Stimulated activated CD4-positive, alpha-beta T cell treated with anti-CD3 and anti-CD28 coated beads, Interleukin-2, amount 100 ng/mL, for 24 hours (primary cell): ENCODE measurements at places on chromosomes 7 and 10.

DNA sequence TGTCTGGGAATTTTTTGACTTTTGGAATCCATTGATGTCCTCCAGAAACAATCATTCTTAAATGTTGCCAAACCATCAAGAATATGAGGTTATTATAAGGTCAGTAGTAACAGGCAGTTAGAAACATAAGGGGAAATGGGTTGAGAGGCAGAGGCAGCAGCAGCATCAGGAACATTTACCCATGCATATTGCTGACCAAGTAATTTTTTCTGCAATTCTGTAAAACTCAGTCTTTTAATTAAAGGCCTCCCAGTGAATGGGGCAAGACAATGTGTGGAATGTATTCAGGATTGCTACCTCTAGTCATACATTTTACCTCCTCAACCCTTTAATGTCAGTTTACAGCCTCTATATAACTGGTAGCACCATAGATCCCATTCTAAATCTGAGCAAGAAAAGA lies 66.5 kb upstream of the SKAP2 start:
- no peak for DNase-seq

GRCh38 chr7:4734587-4735345 lies 40.7 kb upstream of the AP5Z1 start:
- no peak for DNase-seq

GRCh38 chr10:43202657-43203447 lies 64.0 kb downstream of the RASGEF1A start:
- DNase-seq: peak; percentile 41

- DNase-seq: no peak
Measured at GRCh38 chr7:129864042-129864441, 88.7 kb downstream of the UBE2H start.

- no peak for DNase-seq
Measured at GRCh38 chr10:57759777-57760176, 507.9 kb downstream of the IPMK start.

- no peak for DNase-seq
Measured at GRCh38 chr10:22984066-22984465, 56.2 kb downstream of the ARMC3 start.

DNA sequence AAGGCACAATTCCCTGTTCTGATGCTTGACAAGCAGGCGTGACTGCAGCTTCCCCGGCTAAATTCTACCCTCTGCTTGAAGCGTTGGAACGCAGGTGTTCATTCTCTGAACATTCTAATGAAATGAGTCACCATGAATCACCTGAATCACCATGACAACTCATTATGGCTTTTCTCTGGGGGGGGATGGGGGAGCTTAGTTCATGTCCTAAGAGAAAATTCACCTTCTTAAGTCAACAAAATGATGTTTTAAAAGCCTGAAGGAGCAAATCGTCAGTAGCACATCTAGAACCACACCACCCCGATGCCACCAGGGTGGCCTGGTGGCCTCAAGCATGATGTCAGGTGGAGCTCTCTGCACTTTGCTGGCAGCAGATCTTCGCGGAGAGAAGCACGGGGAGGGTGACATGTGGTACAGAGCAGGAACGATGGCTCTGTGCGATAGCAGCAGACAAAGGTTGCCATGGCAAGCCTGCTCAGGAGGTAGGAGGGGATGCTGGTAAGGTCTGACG lies 33.7 kb downstream of the DDC start:
- peak; percentile 17 for DNase-seq

DNA sequence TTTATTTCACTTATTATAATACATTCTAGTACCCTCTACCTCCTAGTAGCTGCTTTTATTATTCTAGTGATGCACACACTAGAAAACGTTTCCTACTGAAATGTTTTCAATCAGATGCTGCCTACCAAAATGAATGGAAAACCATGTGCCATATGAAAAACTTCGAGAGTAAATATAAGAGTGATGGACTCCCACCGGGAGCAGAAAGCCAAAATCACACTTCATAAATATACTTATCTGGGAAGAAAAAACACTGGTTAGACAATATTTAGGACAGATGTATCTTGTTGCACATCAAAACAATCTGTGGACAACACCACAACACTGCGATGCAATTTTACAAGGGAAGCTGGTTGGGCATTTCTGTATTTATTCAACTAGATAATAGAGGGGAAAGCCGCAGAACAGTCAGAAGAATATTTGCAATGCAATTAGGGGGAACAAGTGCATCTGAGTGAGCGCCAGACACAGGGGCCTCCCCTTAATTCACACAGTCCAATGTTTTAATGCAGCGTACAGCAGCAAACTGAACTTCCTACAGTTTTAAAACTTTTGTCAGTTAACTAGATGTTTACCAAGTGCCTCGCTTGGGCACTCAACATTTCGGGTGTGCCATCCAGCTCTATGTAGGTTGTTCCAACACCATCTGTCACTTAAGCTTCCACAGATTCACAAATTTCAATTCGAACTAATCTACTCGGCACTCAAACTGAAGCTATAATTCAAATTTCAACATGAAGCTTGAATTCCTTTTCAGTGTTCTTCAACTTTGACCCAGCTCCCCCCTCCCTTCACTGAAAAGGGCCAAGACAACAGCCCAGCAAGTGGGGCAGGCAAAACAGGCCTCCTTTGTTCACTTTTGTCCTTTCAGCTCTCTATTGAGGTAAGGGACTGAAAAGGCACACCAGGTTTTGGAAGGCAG lies 7.4 kb downstream of the NRCAM start:
- no peak for DNase-seq

- DNase-seq: no peak
Measured at GRCh38 chr7:78326189-78326588, 527.6 kb downstream of the PHTF2 start.

DNA sequence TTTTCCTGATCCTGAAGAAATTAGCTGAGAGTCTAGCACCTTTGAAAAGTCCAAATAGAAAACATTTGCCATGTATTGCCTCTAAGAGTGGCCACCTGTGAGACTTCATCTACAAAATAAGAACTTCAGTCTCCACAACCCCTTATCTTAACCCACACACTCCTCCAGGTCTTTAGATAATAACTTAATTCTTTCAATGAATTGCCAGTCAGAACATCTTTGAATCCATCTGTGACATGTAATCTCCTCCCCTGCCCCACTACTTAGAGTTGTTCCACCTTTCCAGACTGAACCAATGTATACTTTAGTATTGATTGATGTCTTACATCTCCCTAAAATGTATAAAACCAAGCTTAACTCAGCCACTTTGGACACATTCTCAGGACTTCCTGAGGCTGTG lies 84.4 kb upstream of the FAM171A1 start:
- DNase-seq: no peak

GRCh38 chr10:9670911-9671310 lies 1346.8 kb upstream of the CELF2 start:
- DNase-seq: no peak

GRCh38 chr10:110426294-110427181 lies 71.2 kb upstream of the DUSP5 start:
- DNase-seq: no peak

- DNase-seq: no peak
Measured at GRCh38 chr10:75238182-75239095, 2.7 kb upstream of the COMTD1 start.

- no peak for DNase-seq
Measured at GRCh38 chr10:103558911-103559310, 65.4 kb downstream of the NEURL1 start.

GRCh38 chr7:40527723-40528122 lies 392.9 kb downstream of the SUGCT start:
- DNase-seq: no peak

DNA sequence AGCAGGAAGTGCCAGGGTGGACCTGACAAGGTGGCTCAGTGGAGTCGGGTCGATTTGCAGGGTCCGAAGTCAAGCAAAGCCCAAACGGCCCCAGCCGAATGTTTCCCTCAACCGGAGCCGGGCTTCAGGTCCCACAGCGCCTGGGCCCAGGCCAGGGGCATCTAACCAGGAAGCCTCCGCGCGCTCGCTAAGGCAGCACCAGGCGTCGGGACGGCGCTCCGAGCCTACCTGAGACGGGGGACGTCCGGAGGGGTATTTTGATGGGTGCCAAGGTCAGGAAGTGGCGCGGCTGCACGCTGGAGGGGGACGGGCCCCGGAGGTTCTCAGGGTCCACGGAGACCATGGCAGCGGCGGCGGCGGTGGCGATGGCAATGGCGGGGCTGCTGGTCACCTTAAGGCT lies 51.5 kb downstream of the TCERG1L start:
- no peak for DNase-seq

- no peak for DNase-seq
Measured at GRCh38 chr10:51168086-51168815, 94.0 kb downstream of the PRKG1 start.

- no peak for DNase-seq
Measured at GRCh38 chr7:2003451-2003930, 229.3 kb downstream of the MAD1L1 start.

DNA sequence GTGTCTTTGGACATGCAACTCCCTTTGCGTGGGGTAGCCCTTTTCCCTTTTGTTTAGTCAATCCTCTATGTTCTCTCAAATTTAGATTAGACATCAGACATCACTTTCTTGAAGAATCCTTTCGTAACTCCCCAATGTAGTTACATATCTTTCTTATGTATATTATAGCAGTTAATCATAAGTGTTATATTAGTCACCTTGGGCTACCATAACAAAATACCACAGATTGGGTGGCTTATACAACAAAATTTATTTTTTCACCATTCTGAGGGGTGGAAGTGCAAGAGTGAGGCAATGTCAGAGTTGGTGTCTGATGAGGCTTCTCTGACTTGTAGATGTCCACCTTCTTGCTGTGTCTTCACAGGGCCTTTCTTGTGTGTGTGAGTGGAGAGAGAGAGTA lies 105.7 kb downstream of the PHTF2 start:
- no peak for DNase-seq

- DNase-seq: no peak
Measured at GRCh38 chr7:80922253-80923049, 3.6 kb upstream of the SEMA3C start.

GRCh38 chr10:100621360-100622205 lies 85.8 kb downstream of the HIF1AN start:
- peak; percentile 34 for DNase-seq

DNA sequence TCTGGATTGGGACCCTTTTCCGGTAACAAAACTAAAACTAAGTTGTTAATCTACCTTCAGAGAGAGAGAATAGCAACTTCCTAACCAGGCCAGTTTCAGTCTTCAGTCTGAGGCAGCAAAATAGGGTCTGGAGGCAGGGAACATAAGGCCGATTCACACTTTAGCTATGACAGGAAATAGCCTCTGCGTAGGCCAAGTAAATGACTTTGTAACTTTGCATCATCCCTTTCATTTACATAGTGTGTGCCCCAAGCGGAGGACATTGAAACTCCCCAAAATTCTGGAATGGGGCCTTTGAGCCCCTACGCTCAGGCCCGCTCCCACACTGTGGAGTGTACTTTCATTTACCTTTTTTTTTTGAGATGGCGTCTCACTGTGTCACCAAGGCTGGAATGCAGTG lies 1.7 kb upstream of the UPP1 start:
- no peak for DNase-seq

DNA sequence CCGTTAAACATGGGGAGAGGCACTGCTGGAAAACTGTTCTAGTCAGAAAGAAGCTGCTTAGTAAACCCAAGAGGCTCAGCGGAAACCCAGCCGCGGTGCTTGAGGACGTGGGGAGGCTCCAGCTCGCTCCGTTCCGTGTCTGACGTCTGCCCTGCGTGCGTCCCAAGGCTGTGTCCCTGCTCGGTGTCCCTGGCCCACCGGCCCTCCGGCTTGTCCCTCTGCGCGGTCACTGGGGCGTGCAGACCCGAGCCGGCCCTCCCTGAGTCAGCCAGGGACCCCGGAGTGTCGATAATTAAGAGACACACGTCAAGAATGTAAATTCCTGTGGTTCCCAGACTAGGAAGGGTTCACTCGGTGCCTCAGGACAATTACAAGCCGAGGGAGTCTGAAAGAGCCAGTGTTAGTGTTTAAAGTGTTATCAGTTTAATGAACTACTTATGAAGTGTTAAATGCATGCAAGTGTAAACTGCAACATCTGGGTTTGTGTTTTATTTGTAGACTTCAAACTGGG lies 98.9 kb downstream of the WDR11 start:
- DNase-seq: no peak

GRCh38 chr7:126803060-126803665 lies 449.6 kb downstream of the GRM8 start:
- peak; percentile 11 for DNase-seq

- no peak for DNase-seq
Measured at GRCh38 chr10:78184851-78185692, 151.4 kb downstream of the RPS24 start.
